ENCODE measurements at places on chromosomes 4 and X.

DNA sequence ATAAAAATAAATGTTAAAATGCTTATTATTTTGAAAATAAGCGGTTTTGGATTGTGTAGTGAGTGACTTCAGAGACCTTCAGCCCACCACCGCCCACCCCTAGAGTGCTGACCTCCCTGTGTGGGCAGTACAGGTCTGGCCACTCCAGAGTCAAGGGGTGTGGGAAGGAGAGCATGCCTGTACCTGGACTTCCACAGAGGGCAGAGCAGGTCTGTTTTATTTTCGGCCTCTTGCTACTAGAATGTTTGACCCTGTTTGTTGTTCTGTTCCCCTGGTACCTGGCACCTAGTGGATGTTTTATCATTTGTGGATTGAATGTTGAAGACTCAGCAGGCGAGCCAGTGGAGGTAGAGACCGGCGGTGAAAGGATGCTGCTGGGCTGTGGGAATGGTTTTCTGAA, 14.3 kb downstream of the PIGG start:
- no peak for DNase-seq

GRCh38 chr4:161160718-161161117, 1003.1 kb downstream of the FSTL5 start:
- DNase-seq = no peak

DNA sequence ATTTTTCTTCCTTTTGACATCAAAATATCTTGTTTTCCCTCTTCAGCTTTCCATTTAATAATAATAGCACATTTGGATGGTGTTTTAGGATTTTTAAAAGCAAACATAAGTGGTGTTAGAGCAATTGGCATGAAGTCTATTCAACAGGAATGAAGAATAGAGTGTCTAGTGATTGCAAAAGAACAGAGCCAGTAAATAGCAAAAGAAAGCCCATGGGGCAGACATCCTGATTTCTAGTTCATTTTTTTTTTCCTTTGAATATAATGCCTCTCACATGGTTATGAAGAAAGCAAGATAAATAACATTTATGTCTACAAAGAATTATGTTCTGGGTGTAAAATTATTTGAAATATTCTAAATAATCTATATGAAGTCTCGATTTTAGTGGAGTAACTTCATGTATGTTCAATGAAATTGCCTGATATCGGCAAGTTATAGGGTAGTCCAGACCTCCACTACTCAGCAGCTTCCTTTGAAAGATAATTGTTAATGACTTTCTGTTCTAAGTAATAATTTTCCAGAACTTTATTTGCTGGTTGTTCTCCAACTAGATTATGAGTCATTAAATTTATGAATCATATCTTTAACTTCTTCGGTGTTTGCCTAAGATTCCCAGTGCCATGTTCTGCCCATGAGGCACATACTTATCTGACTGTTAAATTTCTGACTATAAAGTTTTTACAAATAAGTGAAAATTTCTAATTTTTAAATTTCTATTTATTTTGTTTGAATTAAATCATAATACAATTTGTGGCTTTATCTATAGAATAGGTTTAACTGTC, 587.9 kb downstream of the TLL1 start:
- no peak for DNase-seq

DNA sequence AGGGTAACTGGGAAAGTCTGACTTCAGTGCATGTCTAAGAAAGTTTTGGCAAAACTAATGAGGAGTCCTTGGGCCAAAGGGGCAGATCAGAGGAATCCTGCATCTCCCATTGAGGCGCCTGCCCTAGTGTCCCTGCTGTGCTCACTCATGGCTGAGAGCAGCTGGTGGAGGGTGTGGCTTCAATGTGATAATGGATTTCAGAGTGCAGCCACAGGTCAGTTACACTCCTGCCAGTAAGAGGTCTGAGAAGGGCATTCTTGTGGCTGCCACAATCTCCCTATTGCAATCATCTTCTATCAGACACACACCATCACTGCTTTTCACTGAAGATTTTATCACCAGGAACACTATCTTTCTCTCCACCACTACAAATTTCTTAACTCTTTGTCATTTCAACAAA, 457.1 kb downstream of the MID1IP1 start:
- DNase-seq = no peak

GRCh38 chr4:16032396-16032770, 51.4 kb downstream of the PROM1 start:
- no peak for DNase-seq

GRCh38 chrX:130299279-130300009, 30.7 kb upstream of the ZNF280C start:
- DNase-seq = no peak

DNA sequence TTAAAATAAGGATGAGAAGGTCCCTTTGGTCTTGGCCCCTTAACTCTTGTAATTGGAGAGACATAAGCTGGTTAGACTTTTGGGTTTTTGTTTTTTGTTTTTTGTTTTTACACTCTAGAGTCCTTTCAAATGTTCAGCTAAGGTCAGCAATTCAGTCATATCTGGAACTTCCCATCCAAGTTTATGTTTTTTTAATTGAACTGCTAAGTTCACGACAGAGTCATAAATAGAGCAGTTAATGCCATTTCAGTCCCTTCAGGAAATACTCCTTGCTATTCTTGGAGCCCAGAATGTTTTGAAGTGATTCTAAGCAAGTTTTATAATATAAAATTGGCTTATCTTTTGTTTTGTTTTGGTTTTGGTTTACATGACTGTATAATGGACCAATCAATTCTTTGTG, 329.4 kb upstream of the PABPC4L start:
- DNase-seq = no peak

Measured in stimulated activated CD8-positive, alpha-beta memory T cell treated with anti-CD3 and anti-CD28 coated beads, Interleukin-7, amount 100 ng/mL, for 48 hours (primary cell).